ENCODE measurements at places on chromosomes 7 and 10.

GRCh38 chr10:82918022-82918421 lies 1043.0 kb downstream of the NRG3 start:
- DNase-seq, result no peak

DNA sequence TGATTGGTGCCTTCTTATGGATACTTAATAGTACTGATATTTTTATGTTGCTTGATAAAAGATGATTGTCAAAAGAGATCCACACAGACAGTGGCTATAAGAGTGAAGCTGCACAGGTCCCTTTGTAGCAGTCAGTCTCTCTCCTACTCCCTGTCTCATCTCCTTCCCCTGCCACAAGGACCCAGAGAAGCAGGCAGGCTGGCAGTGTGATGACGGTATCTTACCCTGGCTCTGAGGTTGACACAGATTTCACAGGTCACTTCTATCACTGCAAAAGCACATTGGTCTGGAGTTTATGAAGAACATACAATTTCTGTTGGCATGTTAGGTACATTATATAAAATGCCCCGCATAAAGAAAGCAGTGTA lies 64.4 kb upstream of the AHR start:
- DNase-seq, result no peak

DNA sequence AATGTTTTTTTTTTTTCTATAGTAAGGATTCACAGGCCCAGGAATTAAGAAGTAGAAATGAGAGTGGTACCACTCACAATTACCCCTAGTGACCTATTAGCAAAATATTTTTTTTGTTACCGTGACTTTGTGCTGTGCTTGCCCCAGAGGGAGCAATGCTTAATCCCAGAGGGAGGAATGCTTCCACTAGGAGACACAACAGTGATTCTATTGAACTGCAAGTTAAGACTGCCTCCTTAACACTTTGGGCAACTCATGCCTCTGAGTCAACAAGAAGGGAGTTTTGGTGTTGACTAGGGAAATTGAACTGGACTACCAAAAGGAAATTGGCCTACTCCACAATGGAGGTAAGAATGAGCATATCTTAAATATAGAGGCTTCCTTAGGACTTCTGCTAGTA lies 17.2 kb upstream of the MEOX2 start:
- DNase-seq, result no peak

- DNase-seq, result no peak
These were observed 19.6 kb upstream of the INPP5A start for GRCh38 chr10:132517951-132518521.

DNA sequence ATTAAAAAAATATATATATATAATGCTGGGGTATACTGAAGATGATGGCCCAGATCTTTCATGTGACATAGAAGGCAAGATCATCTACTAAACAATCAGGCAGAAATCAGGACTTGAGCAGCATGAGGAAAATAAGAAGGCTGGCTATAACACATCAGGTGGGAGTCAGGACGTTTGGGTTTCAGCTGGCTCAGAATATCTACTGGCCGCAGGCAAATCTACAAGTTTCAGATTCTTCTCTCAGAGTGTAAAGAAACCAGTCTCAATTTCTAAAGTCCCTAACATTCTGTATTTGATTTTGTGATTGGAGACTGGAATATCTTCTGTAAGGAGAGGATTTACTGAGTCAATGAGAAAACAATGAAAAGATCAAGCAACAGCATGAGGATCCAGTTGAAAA lies 37.7 kb upstream of the FAM3C start:
- DNase-seq, result no peak

- DNase-seq, result no peak
These were observed 78.4 kb downstream of the INSYN2A start for GRCh38 chr10:127118034-127118433.

- DNase-seq, result no peak
These were observed 7.1 kb upstream of the ITGB8 start for GRCh38 chr7:20323595-20323994.

DNA sequence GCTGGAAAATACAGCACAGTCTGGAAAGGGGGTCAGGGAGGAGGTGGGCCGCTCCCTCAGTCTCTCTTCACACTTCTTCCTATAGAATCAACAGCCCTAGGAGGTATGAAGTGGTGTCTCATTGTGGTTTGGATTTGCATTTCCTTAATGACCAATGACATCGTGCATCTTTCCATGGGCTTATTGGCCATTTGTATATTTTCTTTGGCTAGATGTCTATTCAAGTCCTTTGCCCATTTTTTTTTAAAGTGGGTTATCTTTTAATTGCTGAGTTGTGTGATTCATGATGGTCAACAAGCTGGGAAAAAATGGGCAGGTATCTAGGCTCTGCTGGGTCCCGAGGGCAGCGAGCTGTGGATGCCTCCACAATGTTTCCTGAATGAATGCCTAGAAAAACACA lies 29.1 kb downstream of the TMEM130 start:
- DNase-seq, result no peak

DNA sequence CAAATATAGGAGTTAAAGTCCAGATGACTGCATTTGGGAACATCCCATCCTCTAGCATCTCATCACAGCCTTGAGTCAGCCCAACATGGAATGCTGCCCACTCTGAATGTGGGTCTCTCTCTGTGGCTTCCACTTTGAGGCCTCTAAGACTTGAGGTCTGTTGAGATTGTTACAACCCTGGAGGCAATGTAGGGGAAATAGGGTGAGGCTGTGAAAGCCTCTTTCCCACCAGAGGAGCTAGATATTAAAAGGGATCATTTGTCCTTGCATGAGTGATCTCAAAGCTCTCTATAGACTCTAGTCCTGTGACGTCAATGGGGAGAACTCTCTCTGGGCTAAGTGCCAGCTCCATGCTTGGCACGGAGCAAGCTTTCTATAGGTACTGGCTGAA lies 6.4 kb upstream of the GOLGA7B start:
- DNase-seq, result no peak

GRCh38 chr7:111982804-111983203 lies 223.4 kb downstream of the DOCK4 start:
- DNase-seq, result no peak

DNA sequence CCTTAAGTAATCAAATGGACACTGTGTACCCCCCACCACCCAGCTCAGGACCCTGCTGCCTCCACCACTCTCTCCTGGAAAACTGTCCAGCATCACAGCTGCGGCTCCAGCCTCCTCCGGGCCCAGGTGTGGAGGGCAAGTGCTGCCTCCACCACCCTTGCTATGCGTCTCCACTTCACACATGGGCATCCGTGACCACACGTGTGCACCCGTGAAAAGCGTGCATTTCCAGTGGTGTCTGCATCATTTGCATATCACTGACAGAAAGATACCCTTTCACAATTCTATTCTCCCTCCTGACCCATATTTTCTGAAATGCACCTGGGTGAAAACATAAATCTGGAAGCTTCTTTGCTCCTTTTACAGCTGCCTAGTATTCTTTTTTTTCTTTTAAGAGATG lies 89.7 kb upstream of the PDGFA start:
- DNase-seq, result no peak

- DNase-seq, result no peak
These were observed 149.3 kb upstream of the SHH start for GRCh38 chr7:155961241-155962190.

DNA sequence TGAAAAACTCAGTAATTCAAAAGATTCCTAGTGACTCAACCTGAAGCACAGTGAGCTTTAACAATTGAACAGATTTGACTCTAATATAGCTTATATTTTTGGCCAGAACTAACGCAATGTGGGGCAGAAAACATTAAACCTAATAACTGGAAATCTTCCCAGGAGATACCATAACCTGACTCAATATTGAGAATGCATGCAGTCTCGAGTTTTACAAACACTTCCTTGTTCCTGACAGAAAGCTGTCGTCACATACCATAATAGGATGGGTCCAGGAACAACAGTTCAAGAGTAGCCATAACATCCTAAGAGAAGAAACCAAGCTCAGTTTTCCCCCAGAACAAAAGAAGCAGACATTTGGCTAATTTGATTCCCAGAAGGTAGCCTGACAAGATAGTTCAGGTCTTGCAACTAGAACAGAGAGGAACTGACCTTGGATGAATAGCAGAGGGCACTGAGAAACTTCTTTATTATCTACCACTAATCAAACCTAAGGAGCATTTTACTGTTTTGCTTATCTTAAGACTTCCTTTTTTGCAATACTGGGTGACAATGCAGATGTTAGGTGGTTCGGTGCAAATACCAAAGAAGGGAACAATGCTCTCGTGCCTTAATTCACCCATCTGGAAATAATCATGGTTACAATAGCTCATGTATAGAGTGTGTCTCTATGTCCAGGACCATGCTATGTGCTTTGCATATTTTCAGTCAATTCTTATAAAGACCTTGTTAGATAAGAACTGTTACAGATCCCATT lies 38.6 kb upstream of the ACSL5 start:
- DNase-seq, result no peak

- DNase-seq, result no peak
These were observed 436.3 kb upstream of the NPVF start for GRCh38 chr7:25664593-25664992.

GRCh38 chr10:7436490-7437100 lies 25.8 kb upstream of the SFMBT2 start:
- no peak for DNase-seq

DNA sequence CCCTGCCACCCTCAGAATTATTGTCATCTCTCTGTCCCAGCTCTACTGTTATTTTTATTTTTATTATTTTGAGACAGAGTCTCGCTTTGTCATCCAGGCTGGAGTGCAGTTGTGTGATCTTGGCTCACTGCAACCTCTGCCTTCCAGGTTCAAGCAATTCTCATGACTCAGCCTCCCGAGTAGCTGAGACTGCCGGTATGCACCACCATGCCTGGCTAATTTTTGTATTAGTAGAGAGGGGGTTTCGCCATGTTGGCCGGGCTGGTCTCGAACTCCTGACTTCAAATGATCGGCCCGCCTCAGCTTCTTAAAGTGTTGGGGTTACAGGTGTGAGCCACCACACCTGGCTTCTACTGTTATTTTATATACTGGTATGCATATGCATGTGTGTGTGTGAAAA lies 11.0 kb downstream of the CALHM2 start:
- no peak for DNase-seq

DNA sequence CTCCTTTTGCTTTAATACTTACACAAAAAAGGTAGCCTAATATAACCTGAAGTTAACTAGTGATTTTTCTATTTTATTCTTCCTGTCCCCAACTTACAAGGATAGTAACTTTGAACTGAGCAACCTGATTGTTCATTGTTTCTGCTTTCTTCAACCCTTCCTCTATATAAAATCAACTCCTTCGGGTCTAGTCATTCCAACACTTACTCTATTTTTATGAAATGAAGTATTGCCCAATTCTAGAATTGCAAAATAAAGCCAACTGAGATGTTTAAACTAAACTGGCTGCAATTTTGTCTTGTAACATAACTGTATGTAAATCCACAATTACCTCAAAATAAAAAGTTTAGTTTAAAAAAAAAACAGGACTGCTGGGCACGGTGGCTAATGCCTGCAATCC lies 20.3 kb upstream of the DNA2 start:
- DNase-seq, result no peak

- no peak for DNase-seq
These were observed 3.6 kb downstream of the HOXA13 start for GRCh38 chr7:27196287-27196767.

DNA sequence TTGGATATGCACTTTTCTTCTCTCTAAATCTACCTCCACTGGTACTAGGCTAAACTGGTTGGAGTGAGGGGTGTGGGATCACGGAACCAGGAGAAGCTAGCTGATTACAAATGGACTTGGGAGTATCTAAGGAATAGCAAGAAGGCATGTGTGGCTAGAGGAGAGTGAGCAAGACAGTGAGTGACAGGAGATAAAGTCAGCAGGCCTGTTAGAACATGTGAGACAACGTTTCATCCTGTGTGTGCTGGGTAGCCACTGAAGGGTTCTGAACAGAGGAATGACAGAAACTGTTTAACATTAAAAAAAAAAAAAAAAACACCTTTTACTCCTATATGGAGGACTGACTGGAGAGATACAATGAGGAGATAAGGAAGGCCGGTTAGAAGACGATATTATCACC lies 51.7 kb downstream of the ZNF438 start:
- DNase-seq, result no peak

DNA sequence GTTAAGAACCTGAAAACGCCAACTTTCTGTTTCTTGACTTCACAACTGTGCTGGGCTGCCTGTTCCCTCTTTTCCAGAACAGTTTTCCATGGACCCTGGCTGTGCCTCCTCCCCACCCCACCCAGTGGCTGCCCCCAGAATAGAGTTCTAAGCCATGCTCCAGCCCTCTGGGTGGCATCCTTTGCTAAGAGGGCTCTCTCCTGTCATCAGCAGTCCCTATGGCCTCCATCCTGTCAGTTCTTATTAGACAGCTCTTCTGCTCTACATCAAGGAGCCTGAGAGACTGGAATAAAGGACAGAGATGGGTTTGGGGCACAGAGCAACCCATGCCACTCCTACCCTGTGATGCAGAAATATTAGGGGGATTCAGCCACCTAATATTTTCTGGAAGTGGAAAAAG lies 13.9 kb upstream of the LRRC4 start:
- DNase-seq, result no peak

DNA sequence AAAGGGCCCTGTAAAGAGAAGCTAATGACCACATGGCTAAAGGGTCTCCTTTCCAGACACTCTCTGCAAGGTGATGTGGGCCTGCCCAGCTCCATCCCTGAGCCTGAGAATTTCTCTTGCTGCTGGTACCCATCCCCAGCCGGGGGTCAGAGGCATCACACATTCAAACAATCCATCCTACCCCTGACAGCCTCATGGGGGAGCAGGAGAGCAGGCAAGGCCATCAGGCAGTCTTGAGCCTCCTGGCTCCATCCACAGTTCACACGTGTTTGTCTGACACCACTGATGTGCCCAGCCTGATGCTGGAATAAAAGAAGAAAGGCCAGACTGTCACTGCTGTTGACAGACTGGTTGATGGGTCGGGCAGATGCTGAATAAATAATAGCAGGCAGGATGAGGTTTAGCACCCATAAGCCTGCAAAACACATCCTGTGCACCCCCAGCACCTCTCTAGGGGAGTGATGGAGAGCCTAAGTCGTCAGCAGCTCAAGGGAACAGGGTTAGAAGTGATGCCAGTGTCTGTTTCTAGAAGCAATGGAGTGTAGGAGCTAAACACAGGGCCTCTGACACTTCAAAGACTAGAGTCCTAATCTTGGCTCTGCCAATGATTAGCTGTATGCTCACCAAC lies 43.5 kb downstream of the TLL2 start:
- no peak for DNase-seq

DNA sequence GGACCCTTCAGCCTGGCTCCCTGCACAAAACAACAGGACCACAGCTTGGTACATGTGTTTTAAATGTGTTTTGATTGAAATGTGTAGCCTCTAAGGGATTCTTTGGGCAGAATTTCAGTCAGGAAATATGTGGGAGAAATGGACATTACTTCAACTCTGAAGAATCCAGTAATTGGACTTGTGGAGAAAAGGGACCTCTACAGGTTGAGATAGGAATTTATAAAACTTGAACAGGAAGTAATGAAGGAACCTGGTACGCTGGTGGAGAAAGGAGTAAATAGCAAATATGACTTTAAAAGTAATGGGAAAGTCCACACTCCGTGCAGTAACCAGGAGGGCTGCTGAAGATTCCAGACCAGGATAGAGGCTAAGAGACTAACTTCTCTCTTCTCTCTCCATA lies 220.5 kb downstream of the LHFPL3 start:
- no peak for DNase-seq

GRCh38 chr10:62046522-62047227 lies 145.2 kb downstream of the ARID5B start:
- DNase-seq, result no peak
